Suppressor macrophage (primary cell): ENCODE measurements at places on chromosomes 4 and X.

- peak; percentile 1 for DNase-seq
Measured at GRCh38 chrX:123424546-123424945, 240.5 kb downstream of the GRIA3 start.

DNA sequence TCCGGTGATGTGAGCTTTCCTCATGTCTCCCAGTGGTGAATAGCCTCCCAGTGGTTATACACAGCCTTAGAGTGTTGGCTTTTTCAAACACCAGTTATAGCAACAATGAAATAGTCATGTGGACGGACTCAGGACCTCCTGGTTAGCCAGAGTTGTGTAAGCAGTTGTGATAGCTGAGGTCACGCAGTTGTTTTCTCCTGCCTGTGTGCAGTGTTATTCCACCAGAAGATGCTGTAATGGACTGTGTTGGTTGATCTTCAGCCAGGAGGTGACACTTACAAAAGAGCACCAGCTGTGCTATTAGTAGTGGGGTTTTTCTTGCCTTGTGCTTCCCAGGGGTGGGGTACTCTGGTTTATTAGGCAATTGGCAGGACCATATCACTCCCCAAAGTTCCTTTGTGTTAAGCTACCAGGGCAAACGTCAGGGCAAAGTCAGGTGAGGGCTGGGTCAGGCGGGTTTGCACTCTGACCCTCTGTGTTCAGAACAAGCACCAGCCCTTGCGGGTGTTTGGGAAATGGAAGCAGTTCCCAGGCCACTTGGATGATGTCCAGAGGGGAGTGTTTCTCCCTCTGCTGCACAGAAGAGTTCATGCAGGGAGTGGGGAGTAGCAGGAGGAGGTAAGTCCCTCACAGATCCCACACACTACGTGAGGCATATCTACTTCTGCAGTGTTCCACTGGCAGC, 252.6 kb downstream of the TMEM47 start:
- DNase-seq = no peak

GRCh38 chrX:42934020-42934726, 156.2 kb upstream of the PPP1R2C start:
- no peak for DNase-seq

DNA sequence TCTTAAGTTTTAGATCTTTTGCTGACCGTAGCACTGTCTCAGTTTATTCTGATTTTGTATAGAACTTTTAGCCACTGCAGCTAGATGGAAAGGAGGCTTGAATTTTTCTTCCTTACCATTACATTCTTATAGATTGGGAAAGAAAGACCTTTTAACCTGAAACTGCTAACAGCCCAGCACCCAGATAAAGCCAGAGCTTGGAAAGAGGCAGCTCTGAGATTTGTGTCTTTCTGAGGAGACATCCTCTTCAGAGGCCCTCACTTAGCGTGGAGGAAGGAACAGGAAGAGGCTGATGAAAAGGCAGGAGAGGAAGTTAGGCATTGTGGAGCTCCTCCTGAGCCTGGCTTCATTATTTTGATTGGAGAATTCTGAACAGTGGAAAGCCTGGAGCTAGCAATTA, 35.1 kb downstream of the ATG4A start:
- peak; percentile 13 for DNase-seq

DNA sequence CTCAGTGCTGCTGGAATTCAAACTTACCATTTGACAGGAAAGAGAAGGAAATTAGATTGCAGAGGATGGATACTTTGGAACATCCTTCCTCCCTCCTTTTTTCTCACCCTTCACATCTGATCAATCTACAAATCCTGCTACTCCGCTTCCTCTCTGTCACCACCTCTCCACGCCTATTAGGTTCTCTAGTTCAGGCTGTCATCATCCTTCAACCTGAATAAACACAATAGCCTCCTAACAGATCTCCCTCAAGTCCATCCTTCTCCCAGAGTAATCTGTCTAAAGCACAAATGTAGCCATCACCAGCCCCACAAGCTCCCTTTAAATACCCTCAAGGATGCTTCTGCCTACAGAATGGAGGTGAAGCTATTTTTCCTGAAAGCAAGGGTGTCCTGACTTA, 20.0 kb upstream of the SLAIN2 start:
- no peak for DNase-seq

DNA sequence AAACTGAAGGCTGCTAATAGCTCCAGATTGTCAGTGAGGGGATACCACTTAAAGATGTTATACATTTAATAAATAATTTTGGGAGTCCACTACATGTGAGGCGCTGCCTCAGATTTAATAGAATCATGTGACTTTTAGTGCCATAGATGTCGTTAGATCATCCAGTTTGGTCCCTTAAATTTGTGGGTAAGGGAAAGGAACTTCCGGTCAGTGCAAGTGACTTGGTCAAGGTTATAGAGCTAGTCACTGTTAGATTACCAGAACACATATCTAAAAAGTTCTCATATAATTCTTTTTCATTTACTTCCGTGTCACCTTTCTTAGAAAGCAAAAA, 529 bp upstream of the UBA6 start:
- DNase-seq = no peak

DNA sequence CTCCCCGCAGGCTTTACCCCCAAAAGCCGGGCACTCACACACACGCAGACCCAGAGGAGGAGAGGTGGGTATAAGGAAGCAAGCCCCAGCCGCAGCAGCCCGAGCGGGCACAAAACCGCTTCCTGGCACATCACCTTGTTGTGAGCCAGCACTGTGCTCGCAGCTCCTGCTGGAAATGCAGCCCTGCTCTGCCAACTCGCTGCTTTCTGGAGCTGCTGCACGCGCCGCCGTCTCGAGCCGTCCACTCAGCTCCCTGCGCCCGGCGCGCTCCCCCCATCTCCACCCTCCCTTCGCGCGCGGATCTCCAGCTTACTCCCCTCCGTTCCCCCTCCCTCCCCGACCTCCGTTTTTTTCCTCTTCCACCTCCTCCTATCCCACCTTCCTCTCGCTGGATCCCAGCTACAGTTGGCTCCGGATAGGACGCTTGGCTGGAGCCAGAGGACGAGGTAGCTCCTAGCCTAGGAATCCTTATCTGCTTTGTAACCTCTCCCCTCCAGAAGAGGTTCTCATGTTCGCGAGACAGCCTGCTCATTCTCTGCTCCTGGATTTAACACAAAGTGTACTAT, at the start of gene SPOCK3:
Gene SPOCK3, minus strand, starts transcription at position 179 of the 566 bp plus-strand sequence.
- peak; percentile 27 for DNase-seq

- DNase-seq = no peak
Measured at GRCh38 chr4:144714166-144714565, 68.2 kb downstream of the HHIP start.

GRCh38 chr4:88091378-88091777, 67.1 kb downstream of the ABCG2 start:
- no peak for DNase-seq

- peak; percentile 99 for DNase-seq
Measured at GRCh38 chr4:183504064-183504929, 561 bp upstream of the ING2 start.

DNA sequence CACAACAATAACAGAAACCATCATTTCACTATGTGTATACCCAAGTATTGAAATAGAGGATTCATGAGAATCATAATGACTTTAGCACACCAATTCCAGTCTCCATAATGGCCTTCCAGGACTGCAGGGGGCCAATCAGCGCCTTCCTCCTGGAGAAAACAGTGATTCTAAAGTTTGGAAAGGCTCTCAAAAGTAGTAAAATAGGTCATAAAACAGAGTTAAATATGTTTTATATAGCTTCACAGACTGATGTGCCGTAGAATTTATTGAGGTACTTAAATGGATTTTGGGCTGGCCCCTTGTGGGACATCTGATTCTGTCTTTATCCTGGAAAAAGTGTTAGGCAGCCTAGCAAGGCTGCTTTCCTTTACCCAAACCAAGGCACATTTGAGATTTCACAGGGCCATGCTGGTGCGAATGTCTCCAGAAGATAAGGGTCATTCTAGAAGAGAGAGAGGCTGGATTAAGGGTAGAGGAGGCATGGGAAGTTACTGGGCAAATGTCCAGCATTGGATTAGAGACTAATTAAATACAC, 543.9 kb downstream of the GALNTL6 start:
- DNase-seq = no peak

- DNase-seq = peak; percentile 29
Measured at GRCh38 chr4:77586951-77587383, 18.7 kb upstream of the CXCL13 start.

- peak; percentile 69 for DNase-seq
Measured at GRCh38 chrX:57918750-57919436, 8.6 kb upstream of the ZXDA start.

DNA sequence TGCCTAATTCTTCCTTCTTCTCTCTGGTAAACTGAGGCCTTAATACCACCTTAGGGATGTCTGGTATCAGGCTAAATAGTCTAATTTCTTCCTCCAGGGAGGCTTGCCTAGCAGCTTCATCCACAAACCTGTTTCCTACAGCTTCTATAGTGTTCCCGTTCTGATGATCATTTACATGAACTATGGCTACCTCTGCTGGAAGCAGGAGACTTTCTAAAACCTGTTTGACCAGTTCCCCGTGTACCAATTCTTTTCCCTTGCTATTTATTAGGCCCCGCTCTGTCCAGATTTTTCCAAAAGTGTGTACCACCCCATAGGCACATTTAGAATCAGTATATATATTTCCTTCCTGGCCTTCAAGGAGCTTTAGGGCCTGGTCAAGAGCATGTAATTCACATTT, 5.8 kb upstream of the USP38 start:
- no peak for DNase-seq

DNA sequence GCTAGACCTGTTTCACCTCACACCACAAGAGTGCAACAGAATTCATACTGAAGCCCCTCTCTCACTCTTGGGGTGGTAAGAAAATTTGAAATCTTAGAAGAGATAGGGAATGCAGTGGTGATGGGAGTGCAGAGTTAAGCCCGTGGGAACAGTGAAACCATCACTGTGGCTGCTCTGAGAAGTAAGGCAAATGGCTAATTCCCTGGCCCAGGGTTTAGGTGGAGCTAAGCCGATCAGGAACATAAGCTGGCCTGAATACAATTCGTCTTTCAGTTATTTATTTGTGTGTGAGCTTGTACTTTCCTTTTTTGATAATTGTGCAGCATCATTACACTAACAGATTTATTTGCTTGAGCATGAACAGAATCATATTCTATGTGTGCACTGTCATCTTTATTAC, 1070.6 kb downstream of the STPG2 start:
- DNase-seq = no peak

- DNase-seq = no peak
Measured at GRCh38 chrX:45873781-45874180, 671.4 kb downstream of the ZNF674 start.

DNA sequence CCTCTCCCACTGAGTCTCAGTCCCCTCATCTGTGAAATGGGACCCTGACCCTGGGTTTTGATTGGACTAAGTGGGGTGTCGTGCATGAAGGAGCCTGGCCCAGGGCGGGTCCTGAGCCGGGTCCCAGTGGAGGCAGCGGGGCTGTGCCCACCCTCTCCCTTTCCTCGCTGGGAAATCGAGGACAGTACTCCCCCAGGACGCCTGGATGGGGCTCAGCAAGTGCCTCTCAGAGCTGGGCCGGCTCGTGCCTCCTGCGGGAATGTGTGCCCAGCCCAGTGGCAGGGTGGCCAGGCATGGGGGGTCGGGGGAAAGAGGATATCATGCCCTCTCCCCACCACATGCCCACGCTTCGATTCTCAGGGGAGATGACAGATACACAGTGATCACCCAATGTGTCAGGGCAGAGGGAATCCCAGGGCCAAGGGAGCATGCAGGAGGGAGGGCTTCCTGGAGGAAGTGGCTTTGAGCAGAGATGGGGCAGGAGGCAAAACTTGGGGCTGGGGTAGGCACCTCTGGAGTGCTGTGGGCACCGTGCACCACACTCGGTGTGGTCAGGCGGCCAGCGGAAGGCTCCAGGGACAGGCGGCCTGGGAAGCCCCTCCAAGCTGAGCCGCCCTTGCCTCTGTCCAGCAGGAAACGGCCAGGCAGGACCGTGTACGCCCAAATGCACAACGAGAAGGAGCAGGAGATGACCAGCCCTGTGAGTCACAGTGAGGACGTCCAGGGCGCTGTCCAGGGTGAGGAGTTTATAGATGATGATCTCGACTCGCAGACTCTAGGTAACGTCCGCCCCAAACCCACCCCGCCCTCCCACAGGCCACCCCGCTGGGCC, 203.0 kb downstream of the AFAP1 start:
- DNase-seq = no peak

DNA sequence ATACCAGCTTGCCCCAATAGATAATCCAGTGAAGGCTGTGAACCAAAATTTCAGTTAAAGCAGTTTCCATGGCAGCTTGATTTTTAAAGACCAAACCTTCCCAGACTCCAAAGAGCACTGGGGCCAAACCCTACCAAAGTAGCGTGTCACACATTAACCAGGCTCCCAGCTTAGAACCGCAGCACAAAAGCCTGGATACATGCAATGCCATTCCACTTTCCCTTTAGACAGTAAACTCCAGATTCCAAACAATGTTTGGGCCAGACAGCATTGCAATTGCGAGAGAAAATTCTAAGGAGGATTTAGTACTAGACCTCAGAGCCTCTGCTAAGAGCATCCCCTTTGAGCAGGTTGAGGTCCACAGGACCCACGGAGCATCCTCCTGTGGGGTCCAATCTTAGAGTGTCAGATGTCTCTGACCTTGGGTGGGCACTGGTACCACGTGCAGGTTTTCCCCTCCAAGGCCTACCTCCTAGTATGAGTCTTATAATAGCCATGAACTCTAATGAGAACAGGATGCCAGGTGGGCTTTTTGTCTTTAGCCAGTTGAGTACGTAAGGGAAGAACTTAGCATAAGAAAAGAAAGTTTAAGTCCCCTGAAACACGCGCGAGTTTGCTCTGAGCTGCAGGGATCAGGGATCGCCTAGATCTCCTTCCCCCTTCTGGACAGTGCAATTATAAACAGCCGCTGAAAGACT, 38.8 kb downstream of the MGARP start:
- no peak for DNase-seq

- no peak for DNase-seq
Measured at GRCh38 chr4:851701-852430, 25.9 kb upstream of the CPLX1 start.

DNA sequence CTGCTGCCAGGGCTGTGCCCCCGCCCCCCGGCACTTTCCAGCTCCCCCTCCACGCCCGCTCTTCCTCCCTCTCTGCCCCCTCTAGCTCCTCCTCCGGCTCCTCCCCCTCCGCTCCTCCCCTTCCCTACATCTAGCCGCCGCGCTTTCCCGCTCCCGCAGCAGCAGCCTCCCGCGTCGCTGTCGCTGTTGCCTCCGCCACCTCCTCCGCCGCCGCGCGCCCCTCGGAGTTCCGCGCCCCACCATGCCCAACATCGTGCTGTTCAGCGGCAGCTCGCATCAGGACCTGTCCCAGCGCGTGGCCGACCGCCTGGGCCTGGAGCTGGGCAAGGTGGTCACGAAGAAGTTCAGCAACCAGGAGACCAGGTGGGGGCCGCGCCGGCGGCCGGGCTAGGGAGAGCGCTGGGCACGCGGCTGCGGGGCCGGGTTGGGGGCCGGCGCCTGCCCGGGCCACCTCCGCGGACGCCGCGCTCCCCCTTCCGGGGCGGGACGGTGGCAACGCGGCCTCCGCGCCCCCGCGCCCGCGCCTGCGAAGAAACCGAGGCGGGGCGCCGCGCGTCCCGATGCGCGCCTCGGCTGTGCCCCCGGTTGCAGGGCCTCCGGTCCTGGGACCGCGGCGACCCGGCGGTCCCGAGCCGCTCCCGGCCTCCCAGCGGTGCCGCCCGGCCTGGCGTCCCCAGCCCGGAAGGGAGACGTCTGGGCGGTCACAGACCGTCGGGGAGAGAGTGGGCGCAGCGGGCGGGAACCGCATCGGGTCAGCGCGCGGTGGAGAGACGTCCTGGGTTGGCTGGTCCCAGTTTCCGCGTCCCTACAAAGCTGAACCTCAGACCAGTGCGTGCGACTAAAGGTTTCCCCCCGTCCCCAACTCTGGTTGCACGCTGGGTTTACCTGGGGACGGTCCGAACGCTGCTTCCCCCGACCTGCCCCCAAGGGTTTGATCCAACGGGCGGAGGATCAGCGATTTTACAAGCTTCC, at the start of gene PRPS2:
Gene PRPS2, plus strand, starts transcription at position 156 of the 972 bp plus-strand sequence. Its CDS starts 86 bp downstream, at position 242.
- peak; percentile 46 for DNase-seq

- DNase-seq = no peak
Measured at GRCh38 chr4:20288846-20289512, 37.3 kb downstream of the SLIT2 start.
